ENCODE measurements at places on chromosomes 3 and 15. TPM values are rescaled to one million over a fixed set of nuclear protein-coding genes. Genes with fewer than 3 reads are reported as not detected.

- peak overlapping the region; percentile 93 for H3K27ac ChIP-seq
- peaks cover 30% of the 10 kb centered on the region for H3K4me1 ChIP-seq
- DNase-seq, result no peak
- no peaks in the 10 kb centered on the region for H3K27me3 ChIP-seq
Observed at GRCh38 chr3:8357859-8358258, 143.8 kb upstream of the LMCD1 start.

DENND4A gene
- 62.9 TPM for total RNA-seq

DNA sequence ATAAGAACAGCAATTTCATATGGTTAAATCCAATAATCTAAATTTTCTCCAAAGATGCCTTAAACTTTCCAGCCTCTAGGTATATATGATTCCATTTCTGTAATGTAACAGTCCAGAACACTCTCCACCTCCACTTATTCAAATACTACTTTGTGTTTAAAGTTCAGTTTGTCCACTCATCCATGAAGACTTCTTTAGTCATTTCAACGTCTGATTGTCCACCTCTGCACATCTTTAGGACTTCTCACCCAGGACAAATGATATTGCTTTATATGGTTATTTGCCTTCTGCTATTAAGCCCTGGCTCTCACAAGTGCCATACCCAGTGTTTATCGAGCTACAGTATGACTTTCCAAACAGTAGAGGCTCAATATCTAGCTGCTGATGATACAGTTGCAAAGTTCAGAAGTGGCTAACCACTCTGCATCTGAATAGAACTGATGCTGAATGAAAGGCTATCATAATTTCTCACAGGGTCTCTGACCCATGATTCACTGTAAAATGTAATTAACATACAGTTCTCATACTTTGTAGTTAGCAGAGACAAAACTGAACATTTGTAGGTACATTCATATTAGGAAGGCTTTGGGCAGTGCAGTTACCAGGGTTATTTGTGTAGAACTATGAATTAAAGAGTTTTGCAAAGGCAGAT lies 93.7 kb upstream of the MBNL1 start:
- no peak overlapping the region for H3K4me3 ChIP-seq
- H3K27ac ChIP-seq, result no peak overlapping the region
- peaks cover 9% of the 10 kb centered on the region for H3K36me3 ChIP-seq
- no peaks in the 10 kb centered on the region for H3K27me3 ChIP-seq

GRCh38 chr3:70994644-70995043 lies 588.9 kb downstream of the FOXP1 start:
- no peak for DNase-seq
- H3K4me1 ChIP-seq, result peaks cover 80% of the 10 kb centered on the region
- peak overlapping the region; percentile 69 for H3K27ac ChIP-seq
- no peak overlapping the region for H3K4me3 ChIP-seq
- H3K36me3 ChIP-seq, result peaks cover 90% of the 10 kb centered on the region

DNA sequence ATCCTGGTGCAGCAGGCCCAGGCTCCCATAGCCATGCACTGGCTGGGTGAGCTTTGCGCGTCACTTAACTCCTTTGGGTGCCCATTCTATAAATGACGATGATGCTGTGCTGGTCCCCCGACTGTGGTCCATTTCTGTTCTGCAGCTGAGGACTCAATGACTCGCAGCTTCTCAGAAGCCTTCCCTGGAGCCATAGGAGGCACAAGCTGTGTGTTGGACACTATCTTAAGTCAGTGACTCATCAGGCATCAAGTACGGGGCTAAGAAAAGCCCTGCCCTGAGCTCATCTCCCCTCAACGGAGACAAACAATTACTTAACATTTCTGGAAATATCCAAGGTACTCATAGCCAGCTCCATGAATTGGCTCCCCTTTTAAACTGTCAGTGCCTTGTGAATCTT lies 13.8 kb upstream of the MUSTN1 start:
- peaks cover 52% of the 10 kb centered on the region for H3K36me3 ChIP-seq
- H3K27me3 ChIP-seq, result no peaks in the 10 kb centered on the region
- H3K4me1 ChIP-seq, result no peaks in the 10 kb centered on the region
- no peak for DNase-seq
- H3K27ac ChIP-seq, result no peak overlapping the region

DNA sequence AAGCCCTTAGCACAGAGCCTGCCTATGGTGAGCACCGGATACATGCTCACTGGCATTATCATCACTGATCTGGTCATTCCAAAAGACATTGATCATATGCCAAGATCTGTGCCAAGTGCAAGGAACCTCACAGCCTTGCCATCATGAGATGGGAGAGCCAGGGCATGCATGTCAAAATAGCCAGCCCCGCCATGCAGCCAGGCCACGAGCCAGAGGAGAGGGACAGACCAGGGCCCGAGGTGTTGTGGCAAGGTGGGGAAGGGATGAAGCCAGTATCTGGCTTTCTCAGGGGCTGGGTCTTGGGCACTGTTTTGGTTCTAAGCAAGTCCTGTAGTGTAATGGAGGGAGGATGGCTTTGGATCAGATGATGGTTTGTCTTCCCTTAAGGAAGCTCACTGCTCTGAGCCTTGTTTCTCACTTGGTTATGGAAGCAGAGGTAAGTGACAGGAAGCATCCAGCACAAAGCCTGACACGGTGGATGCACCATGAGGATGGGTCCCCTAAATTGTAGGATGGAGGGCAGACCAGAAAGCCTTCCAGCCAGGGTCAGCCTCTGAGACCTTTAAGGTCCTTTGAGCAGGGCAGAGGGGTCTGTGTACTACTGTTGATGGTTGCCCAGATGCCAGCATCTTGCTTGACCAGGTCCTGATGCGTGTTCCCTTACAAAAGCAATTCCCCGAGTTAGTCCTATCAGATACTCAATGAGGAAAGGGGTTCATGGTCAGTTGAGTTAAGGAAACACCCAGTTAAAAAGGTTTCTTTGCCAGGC lies 247.7 kb upstream of the TLE3 start:
- H3K4me3 ChIP-seq, result no peak overlapping the region
- H3K4me1 ChIP-seq, result peaks cover 6% of the 10 kb centered on the region
- peaks cover 3% of the 10 kb centered on the region for H3K27me3 ChIP-seq
- no peak overlapping the region for H3K27ac ChIP-seq
- H3K36me3 ChIP-seq, result no peaks in the 10 kb centered on the region
- DNase-seq, result no peak

GRCh38 chr3:8581806-8582445 lies 62.7 kb downstream of the SSUH2 start:
- H3K36me3 ChIP-seq, result no peaks in the 10 kb centered on the region
- no peaks in the 10 kb centered on the region for H3K4me1 ChIP-seq
- no peak for DNase-seq
- H3K4me3 ChIP-seq, result no peak overlapping the region
- H3K27me3 ChIP-seq, result no peaks in the 10 kb centered on the region

GRCh38 chr15:69417581-69417980 lies 3.4 kb downstream of the KIF23 start:
- H3K27ac ChIP-seq, result no peak overlapping the region
- H3K27me3 ChIP-seq, result peaks cover 21% of the 10 kb centered on the region
- H3K4me1 ChIP-seq, result peaks cover 8% of the 10 kb centered on the region
- H3K4me3 ChIP-seq, result no peak overlapping the region

DNA sequence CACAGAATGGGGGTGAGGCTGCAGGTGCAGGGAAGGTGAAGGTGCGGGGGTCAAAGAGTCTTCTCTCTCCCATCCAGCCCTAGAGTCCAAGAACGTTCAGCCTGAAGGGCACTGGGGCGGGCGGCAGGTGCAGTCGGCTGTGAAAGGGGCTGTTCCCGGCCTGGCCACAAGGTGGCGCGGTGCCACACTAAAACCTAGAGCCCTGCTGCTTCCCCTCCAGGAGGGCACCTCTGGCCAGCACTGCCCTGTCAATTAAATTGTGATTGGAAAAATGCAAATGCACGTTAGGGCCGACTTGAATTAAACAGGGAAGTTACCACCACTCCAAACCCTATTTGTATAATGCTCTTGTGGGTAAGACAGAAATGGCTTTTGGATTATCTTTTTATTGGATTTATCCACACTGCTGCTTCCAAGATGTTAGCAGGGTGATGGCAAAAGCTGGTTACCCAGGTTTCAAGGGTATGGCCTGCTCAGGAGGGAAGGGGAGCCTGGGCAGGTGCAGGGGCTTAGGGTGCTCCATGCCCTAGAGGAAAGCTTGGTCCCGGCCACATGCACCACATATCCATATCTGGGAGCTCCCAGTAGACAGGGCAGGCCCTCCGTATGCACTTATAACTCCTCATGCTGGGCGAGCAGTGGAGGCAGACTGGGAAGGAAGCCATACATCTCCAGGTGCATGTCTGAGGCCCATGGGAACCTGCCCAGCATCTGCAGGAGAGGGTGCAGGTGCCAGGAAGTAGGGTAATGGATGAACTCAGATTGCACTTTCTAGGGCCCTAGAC lies 119.8 kb downstream of the ADCY5 start:
- H3K4me1 ChIP-seq, result no peaks in the 10 kb centered on the region
- H3K27ac ChIP-seq, result no peak overlapping the region
- peak; percentile 65 for DNase-seq
- H3K27me3 ChIP-seq, result peaks cover 4% of the 10 kb centered on the region

KCNAB1 gene
- total RNA-seq, result 0.16 TPM

GXYLT2 gene
- total RNA-seq, result not detected

DNA sequence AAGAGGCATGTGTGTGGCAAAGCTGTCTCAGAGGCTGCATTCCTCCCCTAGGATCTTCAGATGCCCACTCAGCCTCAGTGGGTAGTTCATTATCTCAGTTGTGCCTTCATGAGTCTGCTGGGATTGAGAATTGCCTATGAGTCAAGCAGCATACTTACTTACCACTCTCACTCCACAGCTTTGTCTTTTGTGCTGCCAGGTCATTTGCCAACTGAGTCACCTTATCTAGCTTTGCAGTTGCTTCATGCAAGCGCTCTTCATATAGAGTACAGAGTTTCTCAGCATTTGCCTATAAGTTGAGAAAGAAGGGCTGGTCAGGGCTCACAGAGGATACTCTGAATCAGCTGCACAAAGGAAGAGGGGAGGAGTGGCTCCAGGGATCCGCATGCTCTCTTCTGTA lies 89.5 kb downstream of the MYH15 start:
- H3K4me1 ChIP-seq, result no peaks in the 10 kb centered on the region
- no peak overlapping the region for H3K4me3 ChIP-seq
- no peak overlapping the region for H3K27ac ChIP-seq
- no peak for DNase-seq
- H3K27me3 ChIP-seq, result no peaks in the 10 kb centered on the region

GRCh38 chr15:50938525-50938924 lies 30.0 kb downstream of the AP4E1 start:
- no peak for DNase-seq
- no peak overlapping the region for H3K27ac ChIP-seq
- no peak overlapping the region for H3K4me3 ChIP-seq
- H3K36me3 ChIP-seq, result peaks cover 4% of the 10 kb centered on the region
